ENCODE measurements at places on chromosomes 1 and 21.

- peak; percentile 45 for DNase-seq
These were observed at the start of gene WNT9A for GRCh38 chr1:227947676-227948492. Gene WNT9A, minus strand, starts transcription at chr1:227947932. Its CDS starts 45 bp downstream, at chr1:227947887.

- no peak for DNase-seq
These were observed 50.1 kb downstream of the BCL9 start for GRCh38 chr1:147591261-147591891.

GRCh38 chr1:37433171-37433570 lies 41.2 kb upstream of the ZC3H12A start:
- DNase-seq = no peak

- DNase-seq = no peak
These were observed 289.8 kb upstream of the POU3F1 start for GRCh38 chr1:38336301-38336923.

GRCh38 chr1:217369271-217369981 lies 261.5 kb downstream of the GPATCH2 start:
- DNase-seq = no peak

- peak; percentile 97 for DNase-seq
These were observed 2.2 kb upstream of the IRF6 start for GRCh38 chr1:209808059-209808581.

DNA sequence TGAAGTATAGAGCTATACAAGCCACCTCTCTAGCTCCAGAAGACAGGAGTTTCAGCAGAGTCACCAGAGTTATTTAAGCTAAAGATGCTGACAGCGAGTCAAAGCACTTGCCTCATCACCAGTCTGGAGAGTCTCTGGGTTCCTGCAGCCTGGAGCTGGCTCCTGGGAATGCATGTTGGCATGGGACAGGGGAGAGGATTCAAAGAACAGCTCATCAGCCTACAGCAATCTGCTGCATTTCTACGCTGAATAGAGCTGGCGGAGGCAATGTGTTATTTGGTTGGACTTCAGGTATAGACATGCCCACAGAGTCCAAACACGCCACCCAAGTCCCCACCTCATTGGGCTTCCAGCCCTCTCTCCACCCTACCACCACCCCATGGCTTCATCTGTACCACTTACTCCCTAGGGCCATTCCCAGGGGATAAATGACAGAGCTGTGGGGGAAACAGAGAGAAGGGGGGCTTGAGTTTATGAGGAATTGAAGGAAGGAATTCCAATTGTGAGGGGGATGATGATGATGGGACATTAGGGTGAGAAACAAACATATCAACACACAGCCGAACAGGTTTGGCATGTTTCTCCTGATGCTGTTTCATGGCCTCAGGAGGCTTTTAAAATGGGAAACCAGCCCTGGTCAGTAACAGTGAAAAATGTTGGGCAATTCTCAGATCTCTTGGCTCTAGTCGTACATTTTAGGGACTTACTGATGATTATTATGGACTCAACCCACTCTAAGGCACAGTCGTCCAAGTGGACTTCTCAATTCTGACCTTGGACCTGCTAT lies 58.4 kb downstream of the PLEKHA6 start:
- DNase-seq = no peak

DNA sequence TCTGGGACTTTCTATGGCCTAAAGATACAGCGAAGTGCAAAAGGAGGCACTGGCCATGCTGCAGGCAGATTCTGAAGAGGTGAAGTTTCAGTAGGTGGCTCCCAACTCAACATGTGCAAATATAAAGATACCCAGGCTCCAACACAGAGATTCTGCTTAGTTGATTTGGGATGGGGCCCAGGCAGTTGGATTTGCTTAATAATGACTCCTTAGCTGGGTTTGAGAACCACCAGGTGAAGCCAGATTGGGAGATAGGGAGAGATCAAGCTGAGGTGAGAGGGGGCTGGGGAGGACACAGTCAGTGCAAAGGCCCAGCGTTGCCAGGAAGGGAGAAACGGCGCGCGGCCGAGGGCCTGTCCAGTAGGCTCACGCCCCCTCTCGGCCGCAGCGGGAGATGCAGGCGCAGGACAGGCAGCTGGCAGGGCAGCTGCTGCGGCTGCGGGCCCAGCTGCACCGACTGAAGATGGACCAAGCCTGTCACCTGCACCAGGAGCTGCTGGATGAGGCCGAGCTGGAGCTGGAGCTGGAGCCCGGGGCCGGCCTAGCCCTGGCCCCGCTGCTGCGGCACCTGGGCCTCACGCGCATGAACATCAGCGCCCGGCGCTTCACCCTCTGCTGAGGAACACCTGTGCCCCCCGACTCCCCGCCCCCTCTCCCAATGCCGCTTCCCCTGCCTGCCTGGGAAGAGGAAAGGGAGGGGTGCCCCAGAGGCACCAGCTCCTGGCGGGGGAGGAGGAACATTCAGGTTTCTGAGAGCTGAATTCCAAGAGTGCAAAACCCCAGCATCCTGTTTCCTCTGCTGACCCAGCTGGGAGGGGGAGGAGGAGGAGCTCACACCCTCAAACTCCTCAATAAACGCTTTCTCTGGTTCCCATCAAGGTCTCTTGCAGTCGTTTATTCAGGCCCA lies 1.2 kb downstream of the FAM167B start:
- peak; percentile 63 for DNase-seq

DNA sequence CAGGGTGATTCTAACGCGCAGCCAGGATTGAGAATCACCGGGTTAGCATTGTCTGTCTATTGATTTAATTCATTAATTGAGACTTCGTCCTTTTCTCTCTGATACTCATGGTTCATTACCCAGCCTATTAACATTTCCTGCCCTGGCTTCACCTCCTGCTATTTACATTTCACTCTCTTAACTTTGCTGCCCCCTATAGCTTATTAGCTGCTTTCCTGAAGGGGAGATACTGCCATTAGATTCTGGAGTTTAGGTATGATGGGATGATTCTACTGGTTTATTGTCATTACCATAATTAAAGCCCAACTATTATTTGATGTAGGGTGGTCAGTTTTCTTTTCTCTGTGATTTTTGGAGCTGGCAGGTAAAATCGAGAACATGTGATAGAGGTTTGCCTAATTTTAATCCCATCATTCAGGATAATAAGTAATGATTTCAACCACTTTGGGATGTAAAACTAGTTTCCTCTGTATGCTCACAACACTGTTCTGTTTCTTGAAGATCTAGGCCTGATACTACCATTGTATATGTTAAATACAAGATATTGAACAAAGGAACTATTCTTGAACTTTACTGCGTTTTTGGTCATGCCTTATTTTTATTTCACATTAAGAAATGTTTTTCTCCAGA lies 6.4 kb downstream of the PPP2R5A start:
- peak; percentile 64 for DNase-seq

DNA sequence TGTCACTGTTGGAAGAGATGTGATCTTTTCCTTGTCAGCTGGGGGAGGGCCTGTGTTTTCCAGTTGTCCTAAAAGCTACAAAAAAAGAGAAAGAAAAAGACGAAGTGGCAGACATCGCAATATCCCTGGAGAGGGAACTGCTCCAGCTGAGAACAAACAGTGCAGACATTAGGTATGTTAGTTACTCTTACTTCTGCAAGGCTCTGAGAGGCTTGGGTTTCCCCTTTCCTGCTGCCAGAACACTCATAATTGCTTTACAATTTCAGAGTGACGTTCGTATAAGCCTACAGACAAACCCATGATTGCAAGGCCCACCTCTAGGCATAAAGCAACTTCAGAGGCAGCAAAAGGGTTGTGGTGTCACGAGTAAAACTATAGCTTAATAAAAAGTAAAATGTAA lies 31.1 kb downstream of the CD160 start:
- peak; percentile 54 for DNase-seq

DNA sequence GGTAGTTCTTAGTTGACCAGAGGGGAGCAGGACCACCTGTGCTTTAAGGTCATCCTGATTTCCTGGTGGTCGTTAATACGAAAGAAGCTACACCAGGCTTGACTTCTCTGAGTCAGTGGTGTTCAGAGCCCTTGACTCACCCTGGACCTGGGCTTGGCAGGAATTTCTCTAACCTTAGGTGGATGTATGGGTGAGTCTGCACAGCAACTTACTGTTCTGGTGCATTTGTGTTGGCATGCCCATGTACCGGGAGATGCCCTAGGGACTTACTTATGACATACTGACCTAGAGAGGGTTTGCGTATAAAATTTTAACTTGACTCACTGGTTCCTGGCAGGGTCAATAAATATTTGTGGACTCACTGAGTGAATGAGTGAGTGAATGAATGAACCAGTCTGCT lies 304.6 kb downstream of the DISC1 start:
- DNase-seq = peak; percentile 78

- peak; percentile 84 for DNase-seq
These were observed 7.7 kb downstream of the ENSA start for GRCh38 chr1:150621497-150622302.

DNA sequence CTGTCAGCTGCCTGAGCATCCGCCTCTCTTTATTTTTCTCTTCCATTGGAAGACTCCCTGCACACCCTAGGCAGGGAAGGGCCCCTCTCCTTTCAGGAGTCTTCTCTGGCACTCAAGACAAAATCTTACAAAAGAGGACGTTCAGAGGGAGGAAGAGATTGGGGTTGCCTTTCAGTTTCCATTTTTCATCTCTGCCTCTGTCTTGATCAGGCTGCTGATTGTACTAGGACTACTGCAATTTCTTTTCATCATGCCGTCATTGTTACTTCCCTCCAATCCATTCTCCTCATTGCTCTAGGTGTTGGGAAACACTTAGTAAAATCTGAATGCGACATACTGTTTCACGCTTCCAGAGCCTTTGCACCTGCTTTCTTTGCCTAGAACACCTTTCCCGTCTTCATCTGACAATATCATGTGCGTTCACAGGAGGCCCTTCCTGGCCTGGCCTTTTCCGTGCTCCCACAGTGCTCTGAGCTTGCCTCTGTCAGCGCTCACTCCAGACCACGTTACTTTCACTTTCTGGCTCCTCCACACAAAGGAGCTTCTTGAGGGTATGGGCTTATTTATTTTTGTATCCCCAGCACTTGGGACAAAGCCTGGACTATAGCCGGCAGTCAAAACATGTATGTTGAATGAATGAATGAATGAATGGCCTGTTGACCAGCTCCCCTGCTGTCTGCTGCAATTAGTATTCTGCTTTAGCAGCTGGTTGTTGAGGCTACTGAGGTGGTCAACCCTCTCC lies 10.9 kb downstream of the LRRC71 start:
- peak; percentile 42 for DNase-seq

DNA sequence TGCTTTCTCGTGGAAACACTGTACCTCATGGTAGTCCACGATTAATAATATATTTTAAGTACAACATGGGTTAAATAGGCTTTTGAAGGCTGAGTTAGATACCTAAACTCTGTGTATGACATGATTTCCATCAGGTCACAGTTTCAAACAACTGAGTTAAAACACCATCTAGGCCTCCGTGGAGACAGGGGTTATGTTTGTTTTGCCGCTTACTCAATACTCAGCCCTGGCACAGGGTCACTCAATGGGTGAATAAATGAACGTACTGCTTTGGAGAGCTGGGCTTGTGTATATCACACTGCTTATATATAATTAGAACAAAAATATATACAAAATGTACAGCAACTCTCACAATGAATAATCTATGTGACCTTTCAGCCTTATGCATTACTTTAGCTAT lies 72.5 kb downstream of the PLPPR5 start:
- no peak for DNase-seq

GRCh38 chr21:34519016-34519415 lies 7.0 kb upstream of the KCNE1 start:
- no peak for DNase-seq

- no peak for DNase-seq
These were observed 134.9 kb downstream of the RUNX1 start for GRCh38 chr21:34914239-34914638.

DNA sequence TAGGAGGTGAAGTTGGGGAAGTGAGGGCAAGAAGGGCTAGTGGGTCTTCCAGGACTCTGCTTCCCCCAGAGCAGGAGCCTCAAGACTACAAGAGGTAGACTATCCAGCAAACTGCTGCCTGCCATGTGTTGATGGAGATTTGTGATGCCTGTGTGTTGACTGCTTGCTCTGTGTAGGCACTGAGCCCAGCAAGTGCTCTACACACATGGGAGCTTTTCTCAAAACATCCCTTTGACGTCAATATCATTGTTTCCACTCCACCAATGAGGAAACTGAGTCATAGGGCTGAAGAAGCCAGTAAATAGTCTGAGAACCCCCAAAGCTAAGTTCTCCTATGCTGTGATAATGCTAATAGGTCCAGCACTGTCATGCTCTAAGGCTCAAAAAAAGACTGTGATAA lies 207.2 kb upstream of the NFIA start:
- DNase-seq = peak; percentile 58

DNA sequence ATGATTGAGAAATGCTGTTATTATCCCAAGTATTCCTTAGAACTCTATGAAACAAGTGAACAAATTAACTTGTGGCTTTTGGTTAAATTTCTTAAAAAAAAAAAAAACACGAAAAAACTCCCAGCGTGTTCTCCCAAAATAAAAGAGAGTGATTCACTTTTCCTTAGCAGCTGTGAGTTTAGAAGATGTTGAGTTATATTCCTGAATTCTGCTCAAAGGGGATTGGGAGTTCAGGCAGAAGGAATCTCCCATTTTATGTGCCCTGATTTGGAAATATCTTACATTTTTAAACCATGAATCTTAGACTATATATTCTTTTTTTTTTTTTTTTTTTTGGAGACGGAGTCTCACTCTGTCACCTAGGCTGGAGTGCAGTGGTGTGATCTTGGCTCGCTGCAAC lies 34.3 kb downstream of the SMG7 start:
- DNase-seq = peak; percentile 23

DNA sequence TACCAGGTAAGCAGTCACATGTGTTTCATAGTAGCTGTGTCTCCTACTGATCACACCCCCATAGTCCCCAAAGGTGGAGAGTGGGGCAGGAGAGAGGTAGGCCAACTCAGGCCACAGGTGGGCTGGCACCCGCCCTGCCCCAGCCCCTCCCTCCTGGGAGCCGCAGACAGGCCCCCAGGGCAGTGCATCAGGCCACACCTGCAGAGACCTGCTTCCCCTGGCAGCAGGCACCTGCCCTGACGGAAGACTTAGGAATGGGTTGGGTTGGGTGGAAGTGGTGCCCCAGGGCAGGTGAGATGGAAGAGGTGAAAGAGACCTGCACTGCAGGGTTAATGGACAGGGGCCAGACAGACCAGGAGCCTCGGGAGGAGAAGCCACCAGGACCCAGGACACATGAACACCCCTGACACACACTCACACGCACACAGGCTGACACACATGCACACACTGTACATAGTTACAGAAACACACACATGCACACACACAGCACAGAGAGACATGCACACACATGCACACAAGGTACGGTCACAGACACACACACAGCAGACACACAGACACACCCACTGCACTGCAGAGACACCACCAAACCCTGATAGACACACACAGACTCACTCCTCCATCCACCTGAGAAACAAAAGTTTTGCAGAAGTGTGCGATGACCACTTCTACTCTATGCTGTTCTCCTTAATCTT lies 1.7 kb upstream of the COL18A1 start:
- no peak for DNase-seq

DNA sequence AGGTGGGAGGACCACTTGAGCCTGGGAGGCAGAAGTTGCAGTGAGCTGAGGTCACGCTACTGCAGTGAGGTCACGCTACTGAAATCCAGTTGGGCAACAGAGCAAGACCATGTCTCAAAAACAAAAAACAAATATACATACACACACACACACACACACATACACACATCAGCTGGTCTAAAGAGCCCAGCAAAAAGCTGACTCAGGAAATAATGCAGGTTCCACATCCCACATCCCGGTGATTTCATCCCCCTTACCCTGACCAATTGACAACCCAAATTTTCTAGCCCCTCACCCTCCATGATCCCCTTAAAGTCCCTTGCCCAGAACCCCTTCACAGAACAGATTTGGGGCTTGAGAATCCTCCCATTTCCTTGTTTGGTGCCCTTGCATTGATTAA lies 11.9 kb upstream of the CFHR4 start:
- DNase-seq = no peak
